Stimulated activated CD8-positive, alpha-beta memory T cell treated with anti-CD3 and anti-CD28 coated beads, Interleukin-4, amount 100 ng/mL, for 4 hours (primary cell): ENCODE measurements at places on chromosomes 7 and 10.

DNA sequence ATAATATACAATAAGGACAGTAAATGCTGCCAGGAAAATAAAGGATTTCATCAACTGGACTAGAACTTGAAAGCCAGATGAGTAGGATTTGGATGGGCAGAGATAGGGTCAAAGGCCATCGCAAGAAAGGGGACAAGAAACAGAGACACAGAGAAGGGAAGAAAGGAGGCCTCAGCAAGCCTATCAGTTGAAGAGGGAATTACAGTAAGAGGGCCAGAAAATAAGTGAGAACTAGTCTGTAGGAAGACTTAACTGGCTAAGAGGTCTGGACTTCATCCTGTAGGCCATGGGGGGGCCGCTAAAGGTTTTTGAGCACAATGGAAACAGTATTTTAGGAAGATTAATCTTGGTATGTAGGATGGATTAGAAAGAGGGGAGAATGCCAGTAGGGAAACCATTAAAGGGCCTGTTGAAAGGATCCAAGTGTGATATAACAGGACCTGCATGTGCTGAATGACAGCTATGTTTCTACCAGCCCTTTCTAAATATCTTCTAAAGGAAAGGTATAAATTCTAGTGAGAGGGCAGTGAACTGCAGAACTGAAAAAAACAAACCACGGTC lies 174.4 kb downstream of the CHCHD3 start:
- DNase-seq, result no peak

DNA sequence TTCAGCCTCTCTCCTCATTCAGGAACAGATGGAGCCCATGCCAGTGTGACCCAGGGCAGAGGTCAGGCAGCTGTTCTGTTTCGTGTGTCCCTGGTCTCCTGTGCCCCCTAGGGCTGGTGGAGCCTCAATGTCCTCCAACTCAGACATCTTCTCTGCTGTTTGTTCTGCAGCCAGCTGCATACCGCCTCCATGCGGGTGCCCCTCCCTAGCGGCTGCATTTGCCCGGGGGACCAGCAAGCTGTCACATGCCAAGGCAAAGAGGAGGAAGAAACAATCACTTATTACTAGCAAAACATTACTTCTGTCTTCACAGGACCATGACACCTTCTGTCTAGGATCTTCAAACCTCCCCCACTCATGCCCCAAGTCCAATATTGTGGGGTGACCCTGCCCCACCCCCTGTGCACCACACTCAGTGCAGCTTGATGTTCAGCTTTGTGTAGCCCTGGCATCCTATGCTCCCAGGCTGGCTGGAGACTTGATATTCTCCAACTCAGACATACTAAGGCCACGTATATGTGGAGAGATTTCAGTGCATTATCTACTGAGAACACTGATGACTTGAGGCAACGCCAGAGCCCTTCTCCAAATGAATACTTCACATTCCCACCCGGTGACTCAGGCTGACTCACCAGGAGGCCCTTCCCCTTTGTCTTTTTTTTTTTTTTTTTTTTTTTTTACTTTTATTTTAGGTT lies 188.9 kb downstream of the SKIDA1 start:
- DNase-seq, result no peak

GRCh38 chr10:79044036-79044632 lies 24.6 kb upstream of the ZMIZ1 start:
- no peak for DNase-seq

- peak; percentile 29 for DNase-seq
Observed at GRCh38 chr7:36986948-36987724, 262.8 kb upstream of the AOAH start.

- no peak for DNase-seq
Observed at GRCh38 chr7:35261041-35261440, 7.1 kb upstream of the TBX20 start.

DNA sequence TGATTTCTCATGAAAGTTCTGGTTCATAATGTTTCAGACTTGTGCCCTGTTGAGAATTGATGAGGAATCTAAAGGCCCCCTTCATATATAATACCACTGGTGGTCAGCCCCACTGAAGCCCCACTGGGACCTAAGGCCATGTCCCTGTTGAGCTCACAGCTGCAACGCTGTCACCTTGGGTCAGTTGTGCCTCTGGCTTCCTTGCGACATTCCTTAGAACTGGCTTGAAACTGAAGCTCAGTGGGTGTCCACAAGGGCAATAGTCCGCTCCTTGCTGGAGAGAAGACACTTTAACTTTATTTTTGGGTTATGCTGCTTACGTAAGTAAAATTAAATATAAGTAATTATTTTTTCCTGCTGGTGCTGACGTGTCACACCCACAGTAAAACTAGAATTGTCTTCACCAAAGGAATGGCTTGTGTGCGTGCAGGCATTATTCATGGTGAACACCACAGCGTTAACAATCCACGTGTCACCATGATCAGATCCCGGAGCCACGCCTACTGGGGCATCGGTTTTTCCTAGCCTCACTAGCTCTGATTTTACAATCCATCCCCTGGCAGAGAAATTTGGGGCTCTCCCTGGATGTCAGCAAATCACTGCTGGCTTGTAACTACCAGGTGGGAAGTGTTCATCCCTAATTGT lies 66.5 kb downstream of the BICC1 start:
- DNase-seq, result no peak

DNA sequence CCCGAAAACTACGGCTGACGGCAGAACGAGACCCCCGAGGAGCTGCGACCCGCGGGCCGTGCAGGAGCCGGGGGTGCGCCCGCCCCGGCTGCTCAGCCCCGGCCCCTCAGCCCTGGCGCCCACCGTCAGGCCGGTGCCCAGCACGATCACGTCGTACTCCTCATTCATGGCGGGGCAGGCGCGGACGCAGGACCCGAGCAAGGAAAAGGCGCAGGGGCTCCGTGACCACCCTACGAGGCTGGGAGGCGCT lies 218 bp downstream of the GDI2 start:
- DNase-seq, result peak; percentile 2

- DNase-seq, result no peak
Observed at GRCh38 chr7:45219130-45219529, 61.5 kb downstream of the RAMP3 start.

DNA sequence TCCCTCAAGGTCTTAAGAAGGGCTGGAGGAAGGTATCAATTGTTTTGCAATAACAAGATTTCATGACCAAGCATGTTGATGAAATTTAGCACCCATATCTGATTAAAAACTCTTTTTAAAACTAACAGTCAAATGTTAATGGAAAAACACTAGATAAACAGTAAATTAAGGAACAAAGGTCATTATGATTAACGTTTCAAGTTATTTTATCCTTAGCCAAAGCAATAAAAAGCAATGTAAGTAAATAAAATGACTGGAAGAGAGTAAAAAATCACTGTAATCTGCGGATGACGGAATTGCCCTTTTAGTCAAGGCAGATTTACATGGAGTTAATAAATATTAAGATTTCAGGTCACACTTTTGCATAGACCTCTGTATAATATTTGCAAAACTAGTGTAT lies 179.5 kb upstream of the KLF6 start:
- DNase-seq, result no peak

- no peak for DNase-seq
Observed at GRCh38 chr7:117158941-117159697, 163.7 kb downstream of the WNT2 start.

DNA sequence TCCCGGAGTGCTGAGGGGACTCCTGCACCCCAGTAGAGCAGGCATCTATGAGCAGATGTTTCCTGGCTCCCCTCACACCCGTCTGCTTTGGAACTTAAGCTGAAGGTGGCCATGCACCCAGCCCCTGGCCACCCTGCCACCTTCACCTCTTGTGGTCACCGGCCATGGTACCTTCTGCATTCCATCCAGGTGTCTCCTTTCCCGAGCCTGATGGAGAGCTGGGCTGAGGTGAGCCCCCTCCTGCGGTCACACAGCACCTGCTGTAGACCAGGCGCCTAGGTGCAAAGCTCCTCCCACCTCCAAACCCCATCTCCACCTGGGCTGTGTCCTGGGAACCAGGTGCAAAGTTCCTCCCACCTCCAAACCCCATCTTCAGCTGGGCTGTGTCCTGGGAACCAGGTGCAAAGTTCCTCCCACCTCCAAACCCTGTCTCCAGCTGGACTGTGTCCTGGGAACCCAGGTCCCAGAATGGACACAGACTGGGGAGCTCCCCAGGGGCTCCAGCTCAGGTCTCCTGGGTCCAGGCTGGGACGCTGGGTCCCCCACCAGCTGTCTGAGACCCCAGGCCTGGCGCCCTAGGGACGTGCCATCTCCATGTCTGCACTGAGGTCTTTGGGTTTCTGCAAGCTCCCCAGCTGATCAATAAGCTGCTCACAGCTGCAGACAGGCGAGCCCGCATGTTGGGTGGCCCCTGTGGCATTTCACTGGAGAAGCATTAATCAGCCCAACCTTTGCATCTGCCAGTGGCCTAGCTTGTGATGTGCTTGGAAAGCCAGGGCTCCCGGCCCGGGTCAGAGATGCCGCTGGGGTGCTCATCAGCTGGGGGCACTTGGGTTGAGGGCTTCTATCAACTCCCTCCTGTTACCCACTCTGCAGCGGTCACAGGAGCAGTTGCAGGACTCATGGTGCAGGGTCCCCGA lies 61.2 kb upstream of the INPP5A start:
- DNase-seq, result no peak

DNA sequence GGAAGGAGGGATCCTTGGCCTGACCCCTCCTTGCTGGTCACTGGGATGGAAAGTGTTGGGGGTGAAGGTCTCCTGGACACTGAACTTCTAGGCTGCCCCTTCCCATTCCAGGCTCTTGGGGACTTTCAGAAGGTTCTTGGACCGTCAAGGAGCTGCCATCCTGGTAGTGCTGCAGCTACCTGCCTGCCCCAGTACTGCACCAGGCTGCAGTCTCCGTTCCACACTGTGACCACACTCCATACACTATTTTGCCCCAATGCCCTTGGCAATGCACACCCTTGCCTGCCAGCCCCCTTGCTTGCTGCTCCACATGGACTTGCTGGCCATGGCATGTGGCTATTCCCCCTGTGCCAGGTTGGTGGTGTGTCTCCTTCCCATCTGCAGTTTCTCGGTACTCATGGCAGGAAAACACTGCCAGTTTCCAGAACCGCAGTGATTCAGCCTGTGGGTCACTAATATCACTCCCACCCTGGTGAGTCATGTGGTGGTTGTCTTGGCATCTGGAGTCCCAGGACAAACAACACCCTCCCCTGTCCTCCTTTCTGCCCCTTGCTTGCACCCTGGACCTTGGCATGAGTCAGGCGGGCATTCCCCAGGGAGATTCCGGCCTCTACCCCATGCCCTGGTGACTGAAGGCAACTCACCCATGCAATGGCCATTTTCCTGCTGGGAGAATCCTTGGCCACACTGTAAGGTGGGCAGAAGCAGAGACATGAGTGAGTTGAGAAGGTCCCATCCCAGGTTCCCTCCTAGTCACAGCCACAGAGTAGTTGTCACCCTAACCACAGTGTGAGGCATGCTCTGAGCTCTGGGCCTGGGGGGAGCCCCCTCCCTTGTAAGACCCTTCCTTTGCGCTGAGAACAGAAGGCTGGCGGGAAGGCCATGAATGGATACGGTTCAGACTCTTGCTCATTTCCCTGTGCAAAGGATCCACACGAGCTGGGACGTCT lies 32.8 kb downstream of the GOLGA7B start:
- no peak for DNase-seq

DNA sequence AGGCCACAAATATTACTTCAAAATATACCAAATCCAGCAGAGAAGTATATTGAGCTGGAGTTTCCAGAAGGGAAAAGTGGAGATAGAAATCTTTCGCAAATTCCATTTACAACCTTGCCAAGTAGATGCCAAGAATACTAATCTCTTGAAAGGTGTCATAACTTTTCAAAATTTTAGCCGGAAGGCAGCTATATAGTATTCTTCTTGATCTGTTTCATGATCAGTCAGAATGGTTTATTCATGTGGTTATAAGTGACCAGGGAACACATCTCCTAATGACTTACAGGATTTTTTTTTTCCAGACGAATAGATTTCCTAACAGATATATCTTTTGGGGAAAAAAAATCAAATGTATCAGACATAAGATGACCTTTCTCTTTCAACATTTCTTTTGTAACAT lies 270.7 kb downstream of the TSPAN12 start:
- no peak for DNase-seq

- no peak for DNase-seq
Observed at GRCh38 chr10:30857803-30858202, 173.9 kb downstream of the ZNF438 start.

GRCh38 chr7:129334473-129334872 lies 99.8 kb upstream of the STRIP2 start:
- DNase-seq, result no peak

GRCh38 chr7:121341933-121342332 lies 13.1 kb downstream of the WNT16 start:
- no peak for DNase-seq

- no peak for DNase-seq
Observed at GRCh38 chr7:140745266-140746058, 49.0 kb downstream of the NDUFB2 start.

- no peak for DNase-seq
Observed at GRCh38 chr7:66033471-66034385, 41.9 kb upstream of the ASL start.

DNA sequence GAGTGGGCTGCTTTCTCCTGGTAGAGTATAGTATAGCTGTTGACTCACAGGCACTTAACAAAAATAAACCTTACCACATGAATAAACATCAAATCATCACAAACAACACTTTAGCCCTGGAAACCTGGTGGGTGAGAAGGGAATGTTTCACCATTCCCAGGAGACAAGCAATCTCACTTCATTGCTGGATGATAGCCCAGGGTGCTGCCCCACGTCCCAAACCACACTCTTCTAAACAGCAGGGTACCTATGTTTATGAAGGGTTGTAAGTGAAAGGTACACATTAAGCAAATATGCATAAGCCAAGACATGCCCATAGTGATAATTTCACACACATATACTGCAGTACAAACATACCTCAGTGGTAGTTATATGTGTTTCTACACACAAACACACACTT lies 276.2 kb downstream of the FGFR2 start:
- DNase-seq, result no peak

- DNase-seq, result no peak
Observed at GRCh38 chr10:113423981-113424721, 128.7 kb upstream of the HABP2 start.

- DNase-seq, result no peak
Observed at GRCh38 chr10:128062881-128063563, 63.2 kb downstream of the MKI67 start.

GRCh38 chr10:63206576-63206975 lies 73.4 kb downstream of the NRBF2 start:
- DNase-seq, result no peak

GRCh38 chr7:20424500-20424899 lies 93.8 kb downstream of the ITGB8 start:
- DNase-seq, result no peak

- no peak for DNase-seq
Observed at GRCh38 chr7:21504021-21504420, 38.8 kb upstream of the DNAH11 start.

- DNase-seq, result no peak
Observed at GRCh38 chr10:78938695-78939672, 129.8 kb upstream of the ZMIZ1 start.

GRCh38 chr10:91598211-91598977 lies 34.5 kb downstream of the PPP1R3C start:
- DNase-seq, result no peak

DNA sequence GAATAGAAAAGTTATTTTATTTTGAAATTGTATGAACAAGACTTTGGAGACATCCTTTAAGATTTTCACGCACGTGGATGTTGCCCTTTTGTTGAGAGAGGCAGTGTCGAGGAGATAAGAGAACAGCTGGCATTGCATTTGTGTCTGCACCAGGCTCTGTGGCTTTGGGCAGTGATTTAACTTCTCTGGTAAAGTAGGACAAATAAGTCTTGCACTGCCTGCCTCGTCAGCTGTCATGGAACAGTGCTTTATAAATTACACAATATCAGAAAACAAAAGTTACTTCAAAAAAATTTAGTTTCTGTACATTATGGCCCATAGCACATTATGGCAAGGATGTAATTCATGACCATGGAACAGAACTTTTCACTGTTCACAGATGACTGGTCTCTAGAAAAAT lies 20.1 kb downstream of the SNX10 start:
- no peak for DNase-seq
